ENCODE measurements at places on chromosomes 7 and 10. TPM values are rescaled to one million over a fixed set of nuclear protein-coding genes. Genes with fewer than 3 reads are reported as not detected.

The HEPACAM2 gene
- not detected for total RNA-seq

The SPAM1 gene
- total RNA-seq = not detected

The MUC12 gene
- 16.2 TPM for total RNA-seq

The C7orf57 gene
- total RNA-seq = 0.20 TPM

The FANK1 gene
- total RNA-seq = 3.7 TPM

The MIOS gene
- total RNA-seq = 17.2 TPM

The TMEM196 gene
- total RNA-seq = not detected

The BAMBI gene
- total RNA-seq = 13.7 TPM

The RADIL gene
- 2.3 TPM for total RNA-seq

The TFR2 gene
- total RNA-seq = 2.1 TPM

The SNCG gene
- 12.8 TPM for total RNA-seq

The LHFPL3 gene
- total RNA-seq = not detected

The PAX4 gene
- not detected for total RNA-seq

The CDNF gene
- 0.52 TPM for total RNA-seq

The SPDYE16 gene
- total RNA-seq = not detected

The CALML3 gene
- total RNA-seq = not detected

The NYAP1 gene
- 4.2 TPM for total RNA-seq

The CNPY1 gene
- total RNA-seq = not detected

The CYP3A5 gene
- 1.9 TPM for total RNA-seq

The AKR1C4 gene
- 0.32 TPM for total RNA-seq

The PRSS2 gene
- not detected for total RNA-seq

The ZC3HAV1L gene
- total RNA-seq = 4.9 TPM

The GIMAP1 gene
- total RNA-seq = not detected

The SFXN2 gene
- 2.1 TPM for total RNA-seq

The UCN3 gene
- not detected for total RNA-seq

The FAM25C gene
- 2.4 TPM for total RNA-seq

The SVIL gene
- total RNA-seq = 22.7 TPM

The GALNT17 gene
- not detected for total RNA-seq

The MOGAT3 gene
- not detected for total RNA-seq

The MRC1 gene
- total RNA-seq = not detected

The SRGN gene
- total RNA-seq = 68.1 TPM

The PIP gene
- 0.71 TPM for total RNA-seq

The BAG3 gene
- 153 TPM for total RNA-seq

The OTUD1 gene
- 2.6 TPM for total RNA-seq

The PLXDC2 gene
- not detected for total RNA-seq

The UNC5B gene
- 1.7 TPM for total RNA-seq

The LBX1 gene
- total RNA-seq = not detected

The TBXAS1 gene
- 13.3 TPM for total RNA-seq

The RAPGEF5 gene
- total RNA-seq = 0.18 TPM

The MMP21 gene
- total RNA-seq = not detected

The NEURL1 gene
- total RNA-seq = 0.50 TPM

The PRSS1 gene
- not detected for total RNA-seq

The ZNF12 gene
- total RNA-seq = 8.3 TPM

The SPDYE2 gene
- not detected for total RNA-seq

The AMZ1 gene
- total RNA-seq = not detected

The DAGLB gene
- total RNA-seq = 15.8 TPM

Measured in A549 treated with ZK216348 at 1 μM for 4 hours (cell line).